ENCODE measurements at places on chromosomes 2 and 18.
A peak's percentile ranks its signal among the peaks of the same experiment; 100 is the strongest.

- no peak for DNase-seq
Measured at GRCh38 chr18:75253784-75254183, 43.2 kb downstream of the TSHZ1 start.

DNA sequence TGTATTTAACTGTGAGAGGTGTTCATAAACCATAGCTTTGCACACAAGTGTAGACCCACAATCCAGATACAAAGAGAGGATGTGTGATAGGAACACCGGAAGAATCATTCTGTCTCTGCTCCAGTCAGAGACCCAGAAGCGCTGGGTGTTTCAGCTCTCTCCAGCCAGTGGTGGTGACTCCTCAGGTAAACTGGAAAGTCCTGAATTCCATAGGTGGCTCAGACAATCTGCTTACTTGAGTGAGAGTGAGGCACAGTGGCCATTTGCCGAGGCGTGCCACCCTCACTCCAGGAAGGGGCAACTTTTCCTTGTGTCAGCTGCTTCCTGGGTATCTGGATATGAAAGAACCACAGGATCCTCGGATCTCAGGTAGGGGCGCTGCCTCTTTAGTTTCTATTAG is 171.5 kb downstream of the KCNS3 start:
- DNase-seq, result no peak

DNA sequence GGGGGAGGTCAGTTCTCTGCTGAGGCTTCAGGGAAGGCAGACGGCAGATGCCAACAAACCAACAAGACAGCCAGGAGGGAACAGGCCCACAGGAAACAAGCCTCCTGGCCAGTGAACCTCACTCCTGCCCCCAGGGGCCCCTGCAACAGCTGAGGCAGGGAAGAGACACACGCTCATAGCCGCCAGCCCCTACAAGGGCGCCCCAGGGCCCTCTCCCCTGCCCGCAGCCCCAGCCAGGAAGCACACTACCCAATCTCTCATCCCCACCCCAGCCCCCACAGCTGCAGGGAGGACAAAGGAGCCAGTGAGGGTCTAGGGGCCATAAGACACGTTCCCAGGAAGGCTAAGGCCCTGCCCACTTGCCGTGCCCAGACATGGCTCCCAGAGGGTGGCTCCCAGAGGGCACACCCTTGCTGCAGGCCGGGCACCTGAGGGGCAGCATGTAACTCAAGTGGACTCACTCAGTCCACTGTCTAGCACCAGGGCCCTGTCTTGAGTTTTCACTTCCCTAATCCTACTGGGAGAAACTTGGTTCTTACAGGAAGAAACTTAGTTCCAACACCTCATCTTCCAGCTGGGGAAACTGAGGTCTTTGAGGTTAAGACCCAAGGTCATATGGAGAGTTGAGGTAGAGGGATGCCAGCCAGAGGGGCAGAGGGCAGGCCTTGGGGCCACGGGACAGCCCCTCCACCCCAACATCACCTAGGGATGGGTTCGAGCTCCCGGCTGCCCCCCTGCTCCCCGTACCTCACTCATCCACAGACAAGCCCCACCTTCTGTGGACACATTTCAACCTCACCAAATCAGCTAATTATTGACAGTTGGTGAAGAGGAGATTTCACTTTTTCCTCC is 37.3 kb downstream of the EMX1 start:
- no peak for DNase-seq

GRCh38 chr2:221649051-221649775 is 77.1 kb upstream of the EPHA4 start:
- DNase-seq, result no peak

- DNase-seq, result no peak
Measured at GRCh38 chr2:181396256-181397123, 60.7 kb upstream of the ITGA4 start.

- DNase-seq, result no peak
Measured at GRCh38 chr2:157056200-157056676, 201.3 kb upstream of the GALNT5 start.

DNA sequence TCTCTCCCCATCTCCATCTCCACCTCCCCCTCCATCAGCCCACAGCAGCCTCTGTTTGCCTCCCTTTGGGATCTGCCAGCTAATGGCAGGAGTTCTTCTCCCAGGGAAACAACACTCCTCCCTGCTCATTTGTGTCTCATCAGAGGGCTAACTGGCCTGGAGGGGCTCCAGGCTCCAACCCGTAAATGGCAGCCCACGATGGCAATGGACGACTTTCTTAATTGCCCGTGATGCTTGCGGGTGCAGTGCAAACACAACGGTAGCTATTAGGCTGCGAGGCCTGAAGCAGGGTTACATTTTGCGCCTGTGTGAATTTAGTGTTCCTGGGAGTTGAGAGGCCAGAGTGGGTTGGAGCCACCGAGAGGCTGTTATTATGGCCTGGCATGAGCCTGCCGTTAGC is 285.1 kb downstream of the TNS1 start:
- DNase-seq, result no peak

DNA sequence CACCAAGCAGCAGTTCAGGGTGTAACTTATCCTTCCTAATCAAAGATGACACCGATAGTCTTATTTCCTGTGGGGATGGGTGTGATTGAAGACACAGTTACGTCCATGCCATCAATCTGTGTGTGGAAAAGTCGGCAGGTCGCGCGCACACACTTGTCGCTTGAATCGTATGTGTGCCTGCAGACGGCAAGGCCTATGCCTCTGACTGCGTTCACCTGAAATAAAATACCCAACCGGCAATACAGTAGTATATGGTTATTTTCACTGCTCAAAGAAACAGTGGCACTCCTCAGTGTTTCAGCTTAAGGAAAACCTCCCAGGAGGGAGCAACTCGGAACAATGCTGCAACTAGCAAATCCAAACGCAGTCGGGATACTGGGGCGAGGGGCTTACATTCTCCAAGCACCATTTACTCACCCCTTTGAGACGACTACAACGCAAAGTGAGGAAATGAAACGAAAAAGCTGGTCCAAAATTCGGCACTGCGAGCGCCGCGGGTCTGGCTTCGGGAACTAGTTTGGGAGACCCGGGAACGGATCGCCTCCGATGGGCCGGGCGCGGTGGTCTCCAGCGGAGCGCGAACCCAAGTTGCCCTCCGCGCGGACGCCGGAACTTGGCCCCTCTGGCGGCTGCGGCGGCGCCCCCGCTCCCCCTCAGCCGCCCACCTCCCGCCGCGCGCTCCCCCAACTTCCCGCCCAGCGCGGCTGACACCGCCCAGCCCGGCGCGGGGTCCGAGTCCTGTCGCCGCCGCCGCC is 675 bp downstream of the PRKD3 start:
- DNase-seq, result peak; percentile 66

DNA sequence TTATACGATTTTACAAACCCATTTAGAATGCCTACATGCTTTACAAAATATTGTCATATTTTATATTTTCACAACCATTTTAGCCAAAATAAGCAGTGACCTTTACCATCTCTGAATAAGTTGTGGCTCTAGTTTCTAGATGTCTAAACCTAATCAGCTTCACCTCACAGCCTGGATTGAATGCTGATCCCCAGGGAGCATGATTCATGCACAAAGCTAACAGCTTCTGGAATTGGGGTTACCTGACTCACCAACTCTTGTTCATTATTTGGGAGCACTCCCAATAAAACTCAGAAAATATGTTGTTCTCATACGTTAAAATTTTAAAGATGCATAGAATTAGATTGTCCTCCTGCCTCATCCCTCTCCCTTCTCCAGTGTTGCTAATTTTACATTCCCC is 611.7 kb upstream of the NETO1 start:
- DNase-seq, result no peak

DNA sequence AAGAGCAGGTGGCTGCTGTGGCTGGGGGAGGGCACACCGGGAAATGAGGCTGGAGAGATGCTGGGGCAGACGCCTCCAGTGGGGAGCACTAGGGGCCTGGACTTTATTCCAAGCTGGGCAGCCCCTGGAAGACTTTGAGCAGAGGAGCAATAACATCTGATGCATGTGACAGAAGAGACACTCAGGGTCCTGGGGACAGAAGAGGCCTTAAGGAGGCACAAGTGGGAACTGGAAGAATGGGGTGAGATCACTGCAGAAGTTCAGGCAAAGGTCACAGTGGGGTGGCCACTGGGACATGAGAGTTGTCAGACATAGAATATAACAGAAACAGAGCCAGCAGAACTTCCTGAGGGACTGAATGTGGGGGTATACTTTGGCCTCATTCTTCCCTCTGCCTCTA is 24.0 kb downstream of the TGFA start:
- no peak for DNase-seq

GRCh38 chr2:239724194-239724849 is 300.8 kb downstream of the NDUFA10 start:
- DNase-seq, result no peak

DNA sequence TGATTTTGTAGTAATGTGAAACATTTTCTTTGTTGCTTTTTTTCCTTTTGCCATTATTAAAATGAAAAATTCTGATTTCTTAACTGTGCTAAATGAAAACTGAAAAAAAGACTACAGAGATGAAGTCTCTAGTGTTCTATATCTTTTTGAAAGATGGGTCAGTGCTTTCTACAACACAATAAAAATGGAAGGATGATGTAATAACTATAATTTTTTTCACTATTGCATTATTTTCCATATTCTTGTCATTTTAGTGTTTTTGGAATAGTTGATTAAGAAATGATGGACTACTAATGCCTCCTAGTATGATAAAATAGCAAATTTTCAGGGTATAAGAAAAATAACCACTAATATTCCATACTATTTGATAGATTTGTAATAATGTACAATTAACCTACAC is 7.2 kb downstream of the PSMD14 start:
- DNase-seq, result no peak

DNA sequence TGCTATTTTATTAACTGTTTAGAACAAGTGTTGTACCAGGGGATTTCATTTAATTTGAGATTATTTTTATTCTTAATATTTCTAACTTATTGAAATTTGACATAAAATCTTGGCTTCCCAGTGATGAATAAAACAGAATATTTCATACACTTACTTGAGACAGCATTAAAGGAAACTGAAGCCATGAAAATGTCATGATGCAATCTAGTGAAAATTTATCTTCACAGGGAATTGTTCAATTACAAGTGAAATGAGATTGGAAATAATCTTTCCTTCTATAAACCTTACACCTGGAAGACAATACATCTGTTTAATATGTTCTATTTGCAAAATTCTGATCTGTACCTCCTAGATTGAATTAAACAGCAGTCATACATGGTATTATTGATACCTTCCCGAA is 511.0 kb upstream of the CDH7 start:
- DNase-seq, result no peak

GRCh38 chr2:170554278-170554955 is 160.7 kb upstream of the SP5 start:
- DNase-seq, result no peak

GRCh38 chr2:236008006-236008405 is 160.2 kb downstream of the GBX2 start:
- DNase-seq, result no peak

- no peak for DNase-seq
Measured at GRCh38 chr2:186093174-186093573, 354.6 kb downstream of the FSIP2 start.

DNA sequence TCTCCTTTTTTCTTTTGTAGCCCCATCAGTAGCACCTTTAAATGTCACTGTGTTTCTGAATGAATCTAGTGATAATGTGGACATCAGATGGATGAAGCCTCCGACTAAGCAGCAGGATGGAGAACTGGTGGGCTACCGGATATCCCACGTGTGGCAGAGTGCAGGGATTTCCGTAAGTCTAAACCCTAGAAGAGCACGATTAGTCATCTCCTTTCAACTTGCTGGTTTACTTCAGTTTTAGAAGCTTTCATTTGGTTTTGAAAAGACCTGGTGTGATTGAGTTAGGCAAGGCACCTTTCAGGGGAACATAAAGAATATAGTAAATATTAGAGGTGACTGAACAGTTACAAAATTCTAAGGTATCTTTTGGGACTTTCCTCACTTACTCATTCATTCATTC is 72.2 kb upstream of the TMEM87B start:
- no peak for DNase-seq

DNA sequence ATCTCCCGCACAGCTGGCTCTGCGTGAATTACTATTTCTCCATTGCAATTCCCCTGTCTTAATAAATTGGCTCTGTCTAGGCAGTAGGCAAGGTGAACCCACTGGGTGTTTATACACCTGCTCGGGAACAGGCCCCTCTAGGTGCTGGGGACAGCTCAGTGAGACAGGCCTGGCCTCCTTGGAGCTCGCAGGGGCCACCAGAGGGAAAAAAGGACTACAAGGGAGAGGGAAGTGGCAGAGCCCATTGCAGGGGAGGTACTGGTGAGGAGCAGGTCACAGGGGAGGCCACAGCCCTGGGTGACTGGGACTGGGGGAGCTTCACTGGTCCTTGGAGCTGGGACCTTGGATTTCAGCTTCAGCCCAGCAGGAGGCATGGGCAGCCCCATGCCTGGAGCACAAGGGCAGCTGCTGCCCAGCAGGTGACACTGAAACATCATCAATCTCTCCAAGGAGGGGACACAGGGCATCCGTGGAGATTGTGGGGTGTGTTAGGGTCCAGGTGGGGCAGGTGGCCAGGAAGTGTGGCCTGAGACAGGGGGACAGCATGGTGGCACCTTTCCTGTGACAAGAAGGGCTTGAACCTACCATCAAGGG is 31.2 kb downstream of the NGEF start:
- DNase-seq, result no peak

- no peak for DNase-seq
Measured at GRCh38 chr2:240322231-240322955, 113.1 kb upstream of the GPC1 start.

GRCh38 chr2:23595601-23596251 is 210.7 kb downstream of the KLHL29 start:
- no peak for DNase-seq

DNA sequence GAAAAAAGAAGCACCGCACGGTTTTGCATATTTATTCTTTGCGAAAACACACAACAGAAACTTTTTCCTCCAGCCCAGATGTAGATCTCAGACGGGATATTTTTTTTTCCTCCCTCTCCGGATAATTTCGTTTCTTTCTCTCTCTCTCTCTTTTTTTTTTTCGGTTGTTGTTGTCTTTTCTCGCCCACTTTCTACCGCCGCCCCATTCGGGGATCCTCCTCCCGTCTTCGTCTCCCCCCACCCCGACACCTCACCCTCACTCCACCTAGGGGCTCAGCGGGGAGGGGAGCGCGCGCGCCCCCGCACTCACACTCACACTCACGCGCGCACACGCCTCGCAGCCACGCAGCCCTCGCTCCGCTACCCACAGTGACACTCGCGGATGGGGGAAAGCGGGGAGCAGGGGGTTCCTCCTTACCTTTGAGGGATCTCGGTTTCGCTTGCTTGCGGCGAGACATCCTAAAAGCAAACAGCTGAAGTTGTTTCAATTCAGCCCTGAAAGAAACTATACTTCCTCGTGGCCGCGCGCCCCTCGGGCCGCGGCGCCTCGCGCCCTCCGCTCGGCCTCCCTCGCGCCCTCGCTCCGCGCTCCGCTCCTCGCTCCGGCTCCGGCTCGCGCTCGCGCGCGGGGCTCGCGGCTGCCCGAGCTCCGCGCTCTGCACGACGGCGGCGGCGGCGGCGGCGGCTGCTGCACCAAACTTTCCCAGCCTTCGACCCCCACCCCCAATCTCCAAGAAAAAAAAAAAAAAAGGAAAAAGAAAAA is 1.3 kb downstream of the ZNF521 start:
- DNase-seq, result no peak

- DNase-seq, result peak; percentile 39
Measured at GRCh38 chr2:8229546-8229986, 452.3 kb upstream of the ID2 start.

- no peak for DNase-seq
Measured at GRCh38 chr2:242054881-242055801, 185.6 kb downstream of the RTP5 start.

Measured in CD4-positive, alpha-beta T cell treated with Interleukin-17A for 1 hour (primary cell).